ENCODE measurements at places on chromosomes 3 and 15.

- no peak for DNase-seq
These were observed 525.0 kb downstream of the GABRG3 start for GRCh38 chr15:27495963-27496459.

GRCh38 chr15:49888734-49889133 is 230.3 kb downstream of the ATP8B4 start:
- no peak for DNase-seq

DNA sequence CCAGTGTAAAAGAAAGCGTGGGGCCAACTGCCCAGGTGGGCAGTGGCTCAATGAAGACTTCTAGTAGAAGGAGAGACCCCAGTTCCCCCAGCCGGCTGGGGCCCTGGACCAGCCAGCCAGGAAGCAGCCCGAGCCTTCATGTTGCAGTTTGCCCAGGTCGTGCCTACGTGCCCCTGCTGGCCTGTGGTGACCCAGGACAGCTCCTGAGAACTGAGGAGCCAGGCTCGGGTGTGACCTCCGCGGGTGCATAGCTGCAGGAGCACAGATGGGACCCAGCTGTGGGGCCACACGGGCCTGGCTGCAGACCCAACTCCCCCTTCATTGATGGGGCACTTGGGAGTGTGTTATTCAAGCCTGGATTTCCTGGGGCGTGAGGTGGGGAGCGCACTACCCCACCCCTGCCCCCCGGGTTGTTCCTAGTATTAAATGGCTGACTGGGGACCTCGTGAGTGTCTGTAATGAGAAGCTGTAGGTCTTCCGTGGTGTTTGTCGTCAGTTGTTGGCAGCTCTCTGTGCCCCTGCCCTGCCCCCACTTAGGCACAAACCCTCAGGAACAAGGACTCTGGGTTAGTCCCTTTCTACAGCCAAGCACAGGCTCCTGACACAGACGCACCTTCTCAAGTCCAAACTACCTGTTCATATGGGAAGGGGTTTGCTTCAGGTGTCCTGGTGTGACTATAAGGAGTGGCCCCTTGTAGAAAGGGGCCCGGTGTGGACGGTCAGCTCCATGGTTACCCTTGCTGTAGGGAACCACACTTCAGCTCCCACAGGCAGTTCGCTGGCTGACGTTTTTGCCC is 39.1 kb downstream of the IDH2 start:
- DNase-seq, result no peak

DNA sequence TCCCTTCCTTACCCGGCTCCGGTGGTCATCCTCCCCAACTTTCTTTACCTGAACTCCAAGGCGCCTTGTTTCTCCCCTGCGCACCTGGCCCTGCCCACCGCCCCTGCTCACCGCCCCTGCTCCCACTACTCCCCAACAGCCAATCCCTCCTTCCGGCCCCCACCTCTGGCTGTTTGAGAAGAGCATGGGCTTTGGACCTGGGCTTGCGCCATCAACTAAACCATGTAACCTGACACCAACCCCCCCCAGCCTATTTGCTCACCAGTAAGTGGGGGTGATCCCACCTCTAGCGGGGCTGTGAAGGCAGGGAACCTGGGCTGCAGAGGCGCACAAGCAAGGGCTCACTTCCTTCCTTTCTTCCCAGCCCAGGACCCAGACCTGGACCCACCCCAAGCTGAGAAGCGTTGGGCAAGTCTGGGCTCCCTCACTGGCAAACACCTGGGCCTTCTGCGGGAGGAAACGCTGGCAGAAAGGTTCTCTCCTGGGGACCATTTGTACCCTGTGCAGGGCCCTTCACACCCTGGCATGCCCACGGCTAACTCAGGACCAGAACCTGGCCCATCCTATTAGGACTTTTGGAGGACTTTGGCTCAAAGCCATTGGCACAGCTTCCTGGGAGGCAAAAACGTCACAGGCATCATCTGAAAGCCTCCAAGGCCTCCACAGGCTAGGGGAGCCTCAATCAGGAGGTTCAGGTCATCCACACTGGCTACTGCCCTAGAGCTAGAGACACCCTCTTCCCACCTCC is at the start of gene PLXNB1:
TSS of gene PLXNB1 (minus strand) at position 127 of the 748 bp plus-strand sequence. CDS start 5,475 bp downstream, outside the sequence.
- no peak for DNase-seq

- no peak for DNase-seq
These were observed 9.8 kb downstream of the PLA2G4E start for GRCh38 chr15:42011074-42011473.

DNA sequence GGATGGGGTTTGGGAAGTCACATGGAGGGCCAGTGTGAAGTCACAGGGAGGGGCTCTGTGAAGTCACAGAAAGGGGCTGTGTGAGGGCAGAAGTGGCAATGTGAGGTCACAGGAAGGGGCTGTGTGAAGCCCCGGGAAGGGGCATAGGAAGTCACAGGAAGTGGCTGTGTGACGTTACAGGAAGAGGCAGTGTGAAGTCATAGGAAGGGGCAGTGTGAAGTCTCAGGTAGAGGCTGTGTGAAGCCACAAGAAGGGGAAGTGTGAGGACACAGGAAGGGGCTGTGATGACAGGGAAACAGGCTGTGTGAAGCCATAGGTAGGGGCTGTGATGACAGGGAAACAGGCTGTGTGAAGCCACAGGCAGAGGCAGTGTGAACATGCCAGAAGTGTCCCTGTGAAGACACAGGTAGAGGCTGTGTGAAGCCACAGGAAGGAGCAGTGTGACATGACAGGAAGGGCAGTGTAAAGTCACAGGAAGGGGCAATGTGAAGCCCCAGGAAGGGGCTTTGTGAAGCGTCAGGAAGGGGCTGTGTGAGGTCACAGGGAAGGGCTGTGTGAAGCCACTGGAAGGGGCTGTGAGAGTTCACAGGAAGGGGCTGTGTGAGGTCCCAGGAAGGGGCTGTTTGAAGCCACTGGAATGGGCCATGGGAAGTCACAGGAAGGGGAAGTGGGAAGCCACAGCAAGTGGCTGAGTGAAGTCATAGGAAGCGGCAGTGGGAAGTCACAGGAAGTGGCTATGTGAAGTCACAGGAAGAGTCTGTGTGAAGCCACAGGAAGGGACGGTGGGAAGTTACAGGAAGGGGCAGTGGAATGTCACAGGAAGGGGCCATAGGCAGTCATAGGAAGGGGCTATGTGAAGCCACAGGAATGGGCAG is 37.1 kb downstream of the GASK1A start:
- DNase-seq, result no peak

- no peak for DNase-seq
These were observed 64.8 kb upstream of the ABHD2 start for GRCh38 chr15:89023311-89023961.

- peak; percentile 44 for DNase-seq
These were observed 49.7 kb upstream of the POMGNT2 start for GRCh38 chr3:43155464-43156121.

- DNase-seq, result peak; percentile 25
These were observed 537.5 kb upstream of the CCDC54 start for GRCh38 chr3:106839576-106840280.

DNA sequence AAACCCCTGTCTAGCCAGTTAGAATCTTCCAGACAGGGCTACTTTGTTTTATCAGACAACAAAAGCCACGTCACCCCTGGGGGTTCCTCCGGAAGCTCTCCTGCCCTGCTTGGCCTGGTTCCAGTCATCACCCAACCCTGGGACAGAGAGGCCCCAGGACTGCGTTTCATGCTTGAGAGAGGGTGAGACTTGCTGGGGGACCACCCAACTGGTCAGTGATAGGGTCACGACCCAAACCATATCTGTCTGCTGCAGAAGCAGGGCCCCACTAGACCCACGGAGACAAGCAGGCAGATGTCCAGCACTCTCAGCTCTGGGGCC is 1.2 kb downstream of the NT5DC2 start:
- no peak for DNase-seq

DNA sequence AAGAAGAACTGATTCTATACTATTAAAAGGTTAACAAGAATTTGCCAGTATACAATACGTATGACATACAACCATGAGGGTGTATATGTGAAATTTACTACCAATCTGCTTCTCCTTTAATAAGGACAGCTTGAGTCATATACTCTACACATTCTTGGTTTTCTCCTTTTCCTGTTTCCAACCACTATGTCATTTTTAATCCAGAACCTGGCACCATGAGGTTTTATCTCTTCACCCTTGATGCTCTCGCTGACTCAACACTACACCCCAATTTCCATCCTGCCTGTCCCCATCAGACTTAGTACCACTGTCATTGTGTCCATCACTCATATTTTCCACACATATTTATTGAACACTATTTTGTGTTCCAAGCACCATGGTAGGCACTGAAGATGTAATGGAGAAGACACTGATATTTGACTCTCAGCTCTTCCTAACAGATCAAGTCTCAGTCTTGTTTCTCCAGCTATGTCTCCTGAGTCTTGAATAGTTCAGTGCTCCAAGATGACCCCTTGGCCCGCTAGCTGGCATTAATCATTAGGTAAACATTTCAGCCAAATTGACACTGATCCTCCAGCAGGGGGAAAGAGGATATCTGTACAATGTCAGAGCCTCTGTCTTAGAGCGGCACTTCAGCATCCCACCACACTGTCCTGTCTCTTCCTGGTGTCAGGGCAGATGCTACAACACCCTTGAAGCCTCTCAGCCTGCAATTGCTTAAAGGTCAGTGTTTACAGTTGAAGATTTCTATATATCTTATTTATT is 11.2 kb upstream of the COL8A1 start:
- no peak for DNase-seq

DNA sequence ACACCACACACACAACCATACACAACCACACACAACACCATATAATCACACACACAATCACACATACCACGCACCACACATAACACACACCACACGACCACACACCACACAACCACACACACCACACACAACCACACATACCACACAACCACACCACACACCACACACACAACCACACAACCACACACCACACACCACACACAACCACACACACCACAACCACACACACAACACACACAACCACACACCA is 24.2 kb downstream of the CPN2 start:
- peak; percentile 58 for DNase-seq

Measured in Caki2 (cell line).